GM06990 (cell line): ENCODE measurements at places on chromosomes 3 and 15.

DNA sequence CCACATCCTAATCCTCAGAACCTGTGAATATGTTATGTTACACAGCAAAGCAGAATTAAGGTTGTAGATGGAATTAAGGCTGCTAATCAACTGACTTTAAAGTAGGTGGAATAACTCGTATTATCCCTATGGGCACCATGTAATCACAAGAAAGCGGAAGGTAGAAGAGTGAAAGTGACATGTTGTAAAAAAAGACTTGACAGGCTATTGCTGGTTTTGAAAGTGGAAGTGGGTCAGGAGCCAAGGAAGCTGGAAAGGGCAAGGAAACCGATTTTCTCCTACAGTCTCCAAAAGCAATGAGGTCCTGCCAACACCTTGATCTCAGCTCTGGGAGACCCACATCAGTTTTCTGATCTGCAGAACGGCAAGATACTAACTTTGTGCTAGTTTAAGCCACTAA lies 6.6 kb downstream of the TP63 start:
- DNase-seq, result no peak

GRCh38 chr15:48916721-48917120 lies 38.8 kb downstream of the EID1 start:
- no peak for DNase-seq

DNA sequence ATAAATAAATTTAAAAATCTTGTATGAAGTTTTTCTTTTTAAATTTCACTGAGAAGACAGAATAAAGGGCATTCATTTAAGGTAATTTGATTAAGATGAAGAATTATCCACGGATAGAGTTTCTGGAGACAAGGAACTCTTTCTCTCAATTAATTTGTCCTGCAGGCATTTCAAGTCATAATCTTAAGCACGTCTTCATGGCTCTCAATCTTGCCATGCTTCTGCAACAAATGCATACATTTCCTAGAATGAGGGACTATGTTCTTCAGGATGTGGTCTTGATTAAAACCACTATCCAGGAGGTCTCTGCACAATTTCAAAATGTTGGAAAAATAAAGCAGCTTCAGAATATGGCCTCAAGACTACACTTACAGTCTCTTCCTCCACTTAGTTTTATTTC lies 67.6 kb upstream of the LSAMP start:
- no peak for DNase-seq

- no peak for DNase-seq
These were observed 84.2 kb upstream of the ABHD2 start for GRCh38 chr15:89003865-89004725.

- DNase-seq, result no peak
These were observed 1007.7 kb upstream of the SEMA6D start for GRCh38 chr15:46709460-46710083.
